ENCODE measurements at places on chromosomes 12 and 14.

DNA sequence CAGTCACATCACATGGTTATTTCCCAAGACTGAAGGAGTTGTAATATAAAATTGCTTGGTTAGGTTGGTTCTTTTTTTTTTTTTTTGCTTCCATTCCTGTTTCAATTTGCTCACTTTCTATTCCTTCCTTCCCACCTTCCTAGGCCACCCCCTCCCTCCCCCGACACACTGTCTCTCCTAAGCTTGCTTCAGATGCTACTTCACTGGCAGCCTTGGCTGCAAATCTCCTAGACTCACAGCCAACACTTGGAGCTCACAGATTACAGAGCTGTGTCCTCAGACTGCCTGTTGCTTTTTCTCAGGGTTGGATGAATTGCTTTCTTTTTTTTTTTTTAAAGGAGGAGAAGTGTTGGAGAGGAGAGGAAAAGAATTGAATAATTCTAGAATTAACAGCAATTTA is 77.3 kb upstream of the GRIN2B start:
- DNase-seq, result no peak

- no peak for DNase-seq
These were observed 32.1 kb upstream of the HECTD1 start for GRCh38 chr14:31239741-31240140.

- peak; percentile 59 for DNase-seq
These were observed 26.7 kb downstream of the NTN4 start for GRCh38 chr12:95763809-95764253.

GRCh38 chr14:62244221-62244620 is 482.0 kb downstream of the SNAPC1 start:
- DNase-seq, result no peak

DNA sequence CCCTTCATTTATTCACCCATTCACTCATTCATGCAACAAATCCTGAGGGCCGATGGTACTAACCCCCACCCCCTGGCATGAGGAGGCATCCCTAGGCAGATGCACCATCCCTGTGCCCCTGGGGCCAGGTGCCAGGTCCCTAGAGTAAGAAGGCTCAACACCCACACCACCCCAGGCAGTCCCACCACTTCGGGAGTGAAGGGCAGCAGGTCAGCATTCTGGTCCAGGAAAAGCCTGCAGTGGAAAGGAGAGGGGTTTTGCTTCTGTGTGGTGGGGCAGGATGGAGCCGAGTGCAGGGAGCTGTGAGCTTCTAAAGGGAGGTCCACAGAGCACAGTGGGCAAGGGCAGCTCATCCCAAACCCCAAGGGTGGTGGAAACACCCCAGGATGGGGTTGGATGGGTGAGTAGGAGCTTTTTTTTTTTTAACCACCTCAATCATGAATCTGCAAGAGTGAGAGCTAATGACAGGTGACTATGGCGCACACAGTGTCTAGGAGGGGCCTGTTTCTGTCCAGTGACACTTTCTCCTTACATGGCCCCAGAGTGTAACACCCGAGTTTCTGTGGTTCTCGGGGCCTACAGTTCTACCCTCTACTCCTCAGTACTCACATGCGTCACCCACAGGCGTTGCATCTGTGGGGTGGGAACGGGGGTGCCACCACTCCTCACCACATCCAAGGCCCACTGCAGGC is 414.3 kb downstream of the TMEM121 start:
- no peak for DNase-seq

DNA sequence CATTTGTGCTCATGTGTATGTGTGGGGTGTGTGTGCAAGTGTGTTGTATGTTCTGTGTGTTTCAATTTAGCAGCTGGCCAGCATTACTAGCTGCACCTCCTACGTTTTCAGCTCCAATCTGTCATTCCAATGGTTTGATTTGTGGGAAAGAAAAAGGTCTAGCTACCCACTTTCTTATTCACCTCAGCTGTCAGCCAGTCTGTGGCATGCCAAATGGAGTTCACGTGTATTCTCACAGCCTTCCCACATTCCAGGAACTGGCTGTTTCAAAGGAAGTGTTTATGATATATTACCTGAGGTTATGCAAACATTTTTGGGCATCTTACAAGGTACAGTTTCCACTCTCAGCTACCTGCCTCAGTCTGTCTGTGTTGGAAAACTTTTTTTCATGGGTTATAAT is 220.2 kb upstream of the CPNE8 start:
- no peak for DNase-seq

DNA sequence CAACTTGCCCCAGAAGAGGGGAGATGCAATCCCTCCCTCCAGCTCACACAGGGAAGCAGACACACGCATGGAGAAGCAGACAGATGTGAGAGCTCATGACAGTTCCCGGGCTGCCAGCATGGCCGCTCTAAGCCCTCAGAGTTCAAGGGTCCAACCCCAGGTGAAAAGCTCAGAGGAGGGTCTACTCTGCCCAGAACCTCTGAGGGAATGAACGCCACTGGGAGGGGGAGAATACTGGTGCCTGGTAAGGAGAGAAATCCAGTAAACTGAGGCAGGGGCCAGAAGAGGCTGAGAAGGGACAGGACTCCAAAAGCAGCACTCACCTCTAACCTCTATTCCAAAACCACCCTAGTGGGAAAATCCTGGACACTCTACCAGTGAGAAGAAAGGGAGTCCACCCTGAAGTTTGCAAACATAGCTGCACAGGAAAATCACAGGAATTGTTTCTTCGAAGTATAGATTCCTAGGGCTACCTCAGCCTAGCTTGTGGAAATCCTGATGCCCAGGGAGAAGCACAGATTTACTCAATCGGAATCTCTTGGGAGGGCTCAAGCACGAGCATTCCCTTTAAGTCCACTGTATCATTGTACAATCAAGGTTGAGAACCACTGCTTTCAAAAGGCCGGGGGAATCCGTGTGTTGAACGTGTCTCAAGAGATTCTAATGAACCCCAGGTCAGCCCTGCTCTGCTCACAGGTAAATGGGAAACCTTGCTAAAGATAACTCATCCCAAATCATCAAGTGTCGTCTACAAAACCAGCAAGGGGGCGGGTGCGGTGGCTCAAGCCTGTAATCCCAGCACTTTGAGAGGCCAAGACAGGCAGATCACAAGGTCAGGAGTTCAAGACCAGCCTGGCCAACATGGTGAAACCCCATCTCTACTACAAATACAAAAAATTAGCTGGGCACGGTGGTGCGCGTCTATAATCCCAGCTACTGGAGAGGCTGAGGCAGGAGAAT is 34.3 kb upstream of the PLEKHG6 start:
- DNase-seq, result no peak

DNA sequence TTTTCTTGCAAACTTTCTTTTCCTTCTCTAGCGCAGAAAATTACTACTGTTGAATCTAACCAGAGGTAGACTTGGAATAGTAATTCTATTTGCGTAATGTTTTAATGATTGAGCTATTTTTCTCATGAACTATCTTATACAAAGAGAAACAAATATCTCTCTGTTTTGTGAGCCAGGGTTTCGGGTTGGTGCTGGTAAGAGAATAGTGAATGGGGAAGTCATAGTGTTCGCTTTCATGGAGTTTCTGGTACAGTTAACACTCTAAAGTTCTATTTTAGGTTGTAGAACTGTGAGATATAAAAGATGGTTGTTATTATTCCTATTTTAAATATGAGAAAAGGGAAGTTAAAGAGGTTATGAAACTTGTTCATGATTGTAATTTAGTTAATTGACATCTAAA is 6.6 kb downstream of the CLEC1B start:
- DNase-seq, result no peak

GRCh38 chr12:68341822-68342221 is 9.7 kb upstream of the MDM1 start:
- no peak for DNase-seq

GRCh38 chr12:22115711-22116110 is 69.7 kb downstream of the CMAS start:
- DNase-seq, result no peak

- DNase-seq, result no peak
These were observed 175.8 kb upstream of the TMEM132C start for GRCh38 chr12:128091101-128091720.

- DNase-seq, result no peak
These were observed 48.7 kb upstream of the ABCC9 start for GRCh38 chr12:21989819-21990412.

- no peak for DNase-seq
These were observed 116.5 kb downstream of the GPHN start for GRCh38 chr14:66624336-66624937.

DNA sequence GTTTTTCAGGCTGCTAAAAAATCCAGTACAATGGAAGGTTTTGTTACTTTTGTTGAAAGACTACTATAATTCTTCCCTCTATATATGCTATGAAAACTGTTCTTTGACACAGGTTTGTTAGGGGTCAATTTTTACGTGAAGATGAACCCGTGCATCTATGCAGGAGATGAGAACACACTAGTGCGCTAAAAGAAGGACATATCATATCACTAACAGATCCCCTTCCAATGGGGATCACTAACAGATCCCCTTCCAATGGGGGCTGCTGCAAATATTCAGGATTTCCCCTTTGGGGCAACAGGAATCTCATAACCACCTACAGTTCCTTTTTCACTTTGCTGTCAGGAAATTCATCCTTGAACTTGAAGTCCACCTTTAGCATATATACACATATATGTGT is 75.1 kb downstream of the CLMN start:
- no peak for DNase-seq

- no peak for DNase-seq
These were observed 1765.0 kb upstream of the FLRT2 start for GRCh38 chr14:83764656-83765599.

- peak; percentile 4 for DNase-seq
These were observed 111.4 kb downstream of the EGLN3 start for GRCh38 chr14:33839193-33840076.

GRCh38 chr12:118398940-118399339 is 22.6 kb downstream of the SUDS3 start:
- DNase-seq, result no peak

GRCh38 chr14:75984674-75985073 is 889 bp upstream of the IFT43 start:
- no peak for DNase-seq

- no peak for DNase-seq
These were observed 93.2 kb downstream of the EGLN3 start for GRCh38 chr14:33857650-33858049.

DNA sequence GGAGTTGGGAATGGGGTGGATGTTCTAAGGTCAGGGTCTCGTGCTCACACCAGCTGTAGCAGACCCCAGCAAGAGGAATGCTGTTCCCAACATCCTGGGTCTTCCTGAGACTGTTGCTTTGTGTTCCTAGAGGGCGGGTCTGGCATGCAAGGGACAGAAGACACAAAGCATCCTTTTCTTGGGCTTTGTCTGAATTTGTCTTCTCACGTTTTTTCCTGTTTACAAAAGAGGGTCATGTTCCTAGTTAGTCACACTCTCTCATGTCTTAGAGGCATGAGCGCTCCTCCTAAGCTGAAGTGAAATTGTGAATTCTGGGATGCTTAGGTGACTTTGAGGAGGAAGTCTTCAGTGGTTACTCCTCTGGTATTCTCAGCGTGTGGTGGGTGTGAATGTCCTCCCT is 9.6 kb upstream of the TAMALIN start:
- no peak for DNase-seq

- no peak for DNase-seq
These were observed 667.3 kb downstream of the SLC16A7 start for GRCh38 chr12:60263161-60263560.

DNA sequence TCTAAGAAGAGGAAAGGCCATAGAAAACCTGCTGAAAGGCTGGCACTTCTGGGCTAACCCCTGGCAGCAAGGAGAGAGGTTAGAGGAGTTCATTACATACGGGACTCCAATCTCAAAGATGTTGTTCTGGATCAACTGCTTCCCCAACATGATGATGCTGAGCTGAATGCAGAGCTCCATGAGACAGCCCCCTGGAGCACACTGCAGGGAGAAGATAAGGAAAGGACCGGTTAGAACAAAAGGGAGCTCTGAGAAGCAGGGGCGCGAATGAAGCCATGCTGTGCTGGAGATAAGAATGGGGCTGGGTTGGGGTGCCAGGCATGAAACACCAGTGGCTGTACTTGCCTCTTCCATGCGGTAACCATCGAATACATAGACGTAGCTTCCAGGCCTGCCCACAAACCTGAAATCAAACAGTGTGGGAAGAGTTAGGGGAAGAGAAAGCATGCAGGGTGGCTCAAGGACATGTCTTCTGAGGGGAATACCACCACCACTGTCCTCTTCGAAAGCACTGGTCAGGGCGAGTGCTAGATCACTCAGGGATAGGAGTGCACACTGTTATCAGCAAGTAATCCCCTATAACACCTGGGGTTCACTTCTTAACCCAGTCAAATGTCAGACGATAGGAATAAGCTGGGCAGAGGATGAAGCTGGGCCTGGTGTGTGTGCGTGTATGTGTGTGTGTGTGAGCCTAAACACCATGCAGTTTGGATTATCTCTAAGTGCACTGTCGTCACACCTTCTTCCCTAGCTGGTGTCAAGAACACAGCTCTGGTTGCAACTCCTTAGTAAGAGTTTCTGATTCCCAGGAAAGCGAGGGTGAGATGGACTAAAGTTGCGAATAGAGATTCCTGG is 180.9 kb downstream of the NTF3 start:
- no peak for DNase-seq

DNA sequence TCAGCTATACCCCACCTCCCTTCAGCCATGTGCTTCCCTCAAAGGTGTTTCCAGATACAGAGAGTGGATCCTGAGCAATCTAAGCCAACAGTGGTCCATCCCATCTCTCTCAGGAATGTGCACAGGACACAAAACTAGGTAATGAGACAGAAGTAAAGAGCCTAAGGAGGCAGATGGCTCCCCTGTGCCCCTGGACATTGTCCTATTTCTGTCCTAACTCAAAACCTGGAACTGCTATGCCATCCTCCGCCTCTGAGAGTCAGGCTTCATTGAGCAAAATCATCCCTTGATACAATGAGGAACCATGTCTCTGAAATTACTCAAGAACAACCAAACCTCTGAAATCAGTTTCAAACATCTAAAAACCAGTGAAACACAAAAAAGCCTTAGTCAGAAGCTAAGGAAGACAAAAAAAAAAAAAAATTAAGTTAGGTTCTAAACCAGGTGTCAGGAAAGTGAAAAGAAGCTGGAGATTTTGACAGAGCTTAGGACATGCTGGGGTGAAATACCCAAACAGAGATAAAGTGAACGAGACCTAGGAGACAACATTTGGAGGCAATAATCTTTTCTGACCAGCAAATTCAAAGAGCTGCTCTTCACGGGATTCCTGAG is 200.3 kb upstream of the PLEKHG7 start:
- no peak for DNase-seq

- DNase-seq, result no peak
These were observed 35.1 kb upstream of the PPP4R3A start for GRCh38 chr14:91545204-91545603.

GRCh38 chr12:56155256-56155845 is 2.8 kb upstream of the MYL6 start:
- no peak for DNase-seq

- no peak for DNase-seq
These were observed 8.2 kb downstream of the SCARB1 start for GRCh38 chr12:124855275-124855957.

DNA sequence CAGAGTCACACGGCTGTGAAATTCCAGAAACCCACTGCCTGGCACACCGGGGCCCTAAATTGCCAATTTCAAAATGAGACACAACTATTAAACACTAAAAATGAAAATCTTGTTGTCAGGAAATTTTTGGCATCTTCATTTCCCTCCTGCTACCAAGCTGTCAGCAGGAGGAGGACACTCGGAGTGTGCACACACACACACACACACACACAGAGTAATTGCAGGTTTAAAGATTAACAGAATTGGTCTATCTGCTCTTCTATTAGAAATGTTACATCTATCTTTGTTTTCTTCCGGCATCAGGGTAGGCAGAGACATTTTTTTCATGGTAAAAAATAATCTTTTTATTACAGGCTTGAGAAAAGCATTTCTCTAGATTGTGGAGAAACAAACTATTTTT is 314.2 kb downstream of the EGLN3 start:
- no peak for DNase-seq

GRCh38 chr12:27498761-27499160 is 25.2 kb upstream of the PPFIBP1 start:
- DNase-seq, result no peak

Data from skeletal muscle cell (primary cell).